NCI-H1694 treated with DMSO at 0.1 percent for 48 hours (cell line): ENCODE measurements at places on chromosomes 7 and 10.

DNA sequence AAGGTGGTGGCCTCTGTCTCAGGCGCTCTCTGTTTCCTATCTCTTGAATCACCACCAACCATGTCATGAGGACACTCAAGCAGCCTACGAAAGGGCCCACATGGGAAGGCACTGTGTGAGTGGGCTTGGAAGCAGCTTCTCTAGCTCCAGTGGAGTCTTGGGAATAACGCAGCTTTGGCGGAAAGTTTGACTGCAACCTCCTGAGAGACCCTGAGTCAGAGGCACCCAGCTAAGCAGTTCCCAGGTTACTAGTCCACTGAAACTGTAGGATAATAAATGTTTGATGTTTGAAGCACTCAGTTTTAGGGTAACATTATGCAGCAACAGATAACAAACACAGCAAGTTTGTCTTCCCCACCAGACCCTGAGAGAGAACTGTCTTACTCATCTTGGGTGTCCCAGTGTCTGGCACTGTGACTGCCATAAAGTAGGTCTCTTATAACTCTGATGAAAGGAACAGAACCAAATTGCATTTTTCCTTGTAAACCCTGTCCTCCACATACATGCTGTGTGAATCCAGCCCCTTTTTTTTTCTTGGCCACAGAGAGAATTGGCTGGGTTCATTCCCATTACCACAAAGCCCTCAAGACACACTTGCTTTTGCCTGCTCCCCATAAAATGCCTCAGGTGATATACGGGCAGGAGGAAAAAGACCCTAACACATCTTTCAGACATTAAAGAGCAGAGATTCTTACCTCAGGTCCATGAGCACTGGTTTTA, 185.5 kb downstream of the ZNF365 start:
- no peak for DNase-seq

- DNase-seq, result no peak
Observed at GRCh38 chr10:61283066-61283465, 170.1 kb downstream of the TMEM26 start.

- DNase-seq, result no peak
Observed at GRCh38 chr7:155084969-155085368, 14.8 kb downstream of the HTR5A start.

- DNase-seq, result no peak
Observed at GRCh38 chr10:120770496-120770895, 80.7 kb upstream of the WDR11 start.

- DNase-seq, result no peak
Observed at GRCh38 chr10:52785418-52785817, 12.8 kb upstream of the MBL2 start.

DNA sequence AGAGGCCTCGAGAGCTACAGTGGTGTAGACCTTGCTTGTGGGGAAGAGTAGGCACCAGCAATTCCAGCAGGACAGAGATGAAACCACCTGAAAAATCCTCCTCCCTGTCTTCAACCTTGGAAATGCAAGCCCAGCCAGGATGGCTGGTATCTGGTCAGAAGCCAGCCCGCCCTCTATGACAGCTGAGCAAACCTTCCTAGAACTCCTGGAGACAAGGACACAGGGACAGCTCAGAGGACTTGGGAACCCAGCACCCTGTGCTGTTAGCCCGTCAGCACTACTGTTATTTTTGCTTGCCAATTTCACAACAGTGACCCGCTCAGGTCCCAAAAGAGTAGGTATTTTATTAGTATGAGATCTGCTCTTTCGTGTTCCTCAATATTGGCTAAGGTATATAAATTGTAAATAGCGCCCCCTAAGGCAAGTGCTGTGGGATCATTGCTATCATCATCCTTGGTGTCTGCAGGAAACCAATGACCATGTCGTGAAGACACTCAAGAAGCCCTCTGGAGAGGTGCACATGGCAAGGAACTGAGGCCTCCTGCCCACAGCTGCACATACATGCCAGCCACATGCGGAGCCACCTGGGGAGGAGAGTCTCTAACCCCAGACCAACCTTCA, 156.5 kb upstream of the CHST15 start:
- DNase-seq, result no peak
